ENCODE measurements at places on chromosomes 2 and 18.

GRCh38 chr2:179744401-179744800, 117.0 kb downstream of the ZNF385B start:
- DNase-seq = no peak

DNA sequence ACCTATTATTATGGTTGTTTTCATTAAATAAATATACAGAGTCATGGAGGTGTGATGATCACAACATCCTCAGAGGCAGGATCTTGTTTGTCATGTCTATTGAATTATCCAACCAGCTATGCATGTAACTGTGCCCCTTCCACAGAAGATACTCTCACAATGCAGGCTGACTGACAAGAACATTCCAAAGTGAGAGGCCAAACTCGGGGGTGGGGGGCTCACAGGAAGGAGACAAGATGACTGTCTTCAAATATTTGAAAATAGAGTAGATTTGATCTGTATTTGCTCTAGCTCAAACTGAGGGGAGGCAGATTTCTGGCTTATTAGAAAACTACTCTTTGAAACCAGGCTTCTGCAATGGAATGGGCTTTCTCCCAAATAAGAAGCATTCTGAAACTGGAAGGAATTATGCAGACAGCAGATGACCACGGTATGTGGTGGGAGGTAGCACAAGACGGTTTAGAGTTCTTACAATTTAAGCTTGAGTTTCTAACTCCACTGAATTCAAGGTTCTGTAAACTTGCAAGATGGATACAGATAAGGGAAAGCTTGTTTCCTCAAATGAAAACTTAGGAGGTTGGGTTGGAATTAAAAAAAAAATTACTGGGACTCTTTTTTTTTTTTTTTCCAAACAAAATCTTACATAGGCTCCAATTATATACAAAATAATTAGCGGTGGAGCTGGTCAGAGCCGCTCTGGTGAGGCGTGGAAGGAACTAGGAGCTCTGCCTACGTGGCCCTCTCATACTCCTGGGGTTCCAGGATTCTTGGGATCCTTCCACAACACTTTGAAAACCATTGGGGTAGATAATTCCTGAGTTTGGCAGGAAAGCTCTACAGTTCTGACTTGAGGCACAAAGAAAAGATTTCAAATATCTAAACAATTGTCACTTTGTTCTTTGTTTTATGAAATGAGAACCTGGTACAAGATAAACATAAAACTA, 79.3 kb downstream of the PLA2R1 start:
- peak; percentile 58 for DNase-seq

DNA sequence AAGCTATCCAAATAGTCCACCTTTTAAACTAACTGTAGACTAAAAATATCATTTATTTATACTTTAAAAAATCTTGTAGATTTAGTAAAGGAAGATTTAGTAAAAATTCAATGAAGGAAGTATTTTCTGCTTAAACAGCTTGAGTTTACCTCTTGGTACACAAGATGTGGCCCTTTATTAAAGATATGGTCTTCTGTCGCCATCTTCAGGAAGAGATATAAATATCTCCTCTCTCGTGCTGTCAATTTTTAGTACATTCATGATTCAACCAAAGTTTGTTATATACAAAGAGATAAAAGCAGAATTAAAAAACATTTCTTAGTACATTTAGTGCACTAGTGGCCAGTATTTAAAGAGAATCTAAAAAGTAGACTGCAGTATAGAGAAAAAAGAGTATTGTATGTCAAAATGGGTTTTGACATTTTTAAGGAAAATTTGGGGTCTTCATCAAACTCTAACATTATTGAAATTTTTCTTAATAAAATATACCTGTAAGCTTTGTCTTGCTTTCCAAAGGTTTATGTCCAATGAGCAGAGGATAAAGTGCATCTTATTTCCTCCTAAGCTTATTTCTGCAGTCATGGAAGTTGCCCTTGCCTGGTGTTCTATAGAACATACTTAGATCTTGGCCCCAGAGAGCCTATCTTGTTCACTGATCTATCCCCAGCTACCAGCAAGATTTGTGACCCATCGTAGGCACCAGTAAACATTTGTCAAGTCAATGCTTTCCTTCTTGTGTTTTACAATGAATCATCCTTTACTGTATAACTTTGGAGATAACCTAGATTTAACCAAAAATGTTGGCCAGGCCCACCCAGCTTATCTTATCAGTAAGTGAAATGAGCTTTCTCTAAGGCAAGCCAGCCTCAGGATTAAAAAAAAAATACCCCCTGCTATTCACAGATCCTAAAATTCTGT, 18.5 kb upstream of the EML6 start:
- peak; percentile 71 for DNase-seq

DNA sequence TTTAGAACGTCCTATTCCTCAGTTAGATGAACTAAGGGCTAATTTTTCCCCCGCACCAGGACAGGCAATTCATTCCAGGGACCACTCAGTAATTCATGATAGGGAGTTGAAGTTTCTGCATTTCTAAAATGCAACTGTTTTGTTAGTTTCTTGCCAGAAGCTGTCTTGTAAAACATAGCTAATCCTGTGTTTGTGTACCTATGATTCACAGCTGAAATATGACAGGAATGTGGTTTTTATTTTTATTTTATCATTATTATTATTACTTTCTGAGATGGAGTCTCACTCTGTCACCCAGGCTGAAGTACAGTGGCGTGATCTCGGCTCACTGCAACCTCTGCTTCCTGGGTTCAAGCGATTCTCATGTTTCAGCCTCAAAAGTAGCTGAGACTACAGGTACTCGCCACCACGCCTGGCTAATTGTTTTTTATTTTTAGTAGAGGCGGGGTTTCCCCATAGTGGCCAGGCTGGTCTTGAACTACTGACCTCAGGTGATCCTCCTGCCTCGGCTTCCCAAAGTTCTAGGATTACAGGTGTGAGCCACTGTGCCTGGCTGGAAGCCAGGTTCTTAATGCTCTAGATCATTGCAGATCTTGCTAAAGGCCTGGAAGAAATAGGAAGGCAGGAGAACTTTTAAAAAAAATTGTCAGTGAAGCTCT, 154.8 kb upstream of the FHL2 start:
- peak; percentile 11 for DNase-seq

DNA sequence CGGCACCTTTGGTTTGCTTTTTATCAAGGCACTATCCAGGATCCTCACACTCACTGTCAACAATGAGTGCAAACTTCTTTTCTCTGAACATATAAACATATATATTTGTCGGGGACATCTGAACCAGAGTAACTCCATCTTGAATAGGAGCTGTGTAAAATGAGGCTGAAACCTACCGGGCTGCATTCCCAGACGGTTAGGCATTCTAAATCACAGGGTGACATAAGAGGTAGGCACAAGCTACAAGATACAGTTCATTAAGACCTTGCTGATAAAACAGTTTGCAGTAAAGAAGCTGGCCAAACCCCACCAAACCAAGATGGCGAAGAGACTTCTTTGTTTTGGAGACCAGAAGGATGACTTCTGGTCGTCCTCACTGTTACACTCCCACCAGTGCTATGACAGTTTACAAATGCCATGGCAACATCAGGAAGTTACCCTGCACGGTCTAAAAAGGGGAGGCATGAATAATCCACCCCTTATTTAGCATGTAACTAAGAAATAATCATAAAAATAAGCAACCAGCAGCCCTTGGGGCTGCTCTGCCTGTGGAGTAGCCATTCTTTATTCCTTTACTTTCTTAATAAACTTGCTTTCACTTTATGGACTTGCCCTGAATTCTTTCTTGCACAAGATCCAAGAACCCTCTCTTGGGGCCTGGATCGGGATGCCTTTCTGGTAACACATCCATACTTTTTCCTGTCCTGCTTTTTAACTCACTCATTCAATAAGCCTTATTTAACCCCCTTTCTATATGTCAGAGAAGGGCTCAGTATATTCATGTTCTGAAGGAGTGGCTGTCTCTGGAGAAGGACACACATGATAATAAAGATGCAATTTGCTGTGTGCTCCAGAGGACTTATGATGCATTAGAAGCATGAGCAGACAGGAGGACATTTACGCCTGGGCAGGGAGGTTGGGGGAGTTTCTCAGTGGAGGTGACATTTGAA, 65.4 kb downstream of the TACR1 start:
- DNase-seq = peak; percentile 48

DNA sequence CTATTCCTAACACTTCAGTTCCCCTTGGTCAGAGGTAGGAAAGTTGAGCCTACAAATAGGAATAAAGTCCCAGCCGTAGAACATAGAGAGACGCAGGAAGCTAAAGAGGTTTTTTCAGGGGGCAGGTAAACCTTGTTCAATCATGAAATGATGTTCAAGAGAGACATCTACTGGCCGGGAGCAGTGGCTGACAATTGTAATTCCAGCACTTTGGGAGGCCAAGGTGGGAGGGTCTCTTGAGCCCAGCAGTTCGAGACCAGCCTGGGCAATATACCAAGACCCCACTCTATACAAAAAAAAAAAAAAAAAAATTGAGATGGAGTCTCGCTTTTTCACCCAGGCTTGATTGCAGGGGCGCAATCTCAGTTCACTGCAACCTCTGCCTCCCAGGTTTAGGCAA, 66.7 kb upstream of the DNAJC10 start:
- DNase-seq = peak; percentile 36

DNA sequence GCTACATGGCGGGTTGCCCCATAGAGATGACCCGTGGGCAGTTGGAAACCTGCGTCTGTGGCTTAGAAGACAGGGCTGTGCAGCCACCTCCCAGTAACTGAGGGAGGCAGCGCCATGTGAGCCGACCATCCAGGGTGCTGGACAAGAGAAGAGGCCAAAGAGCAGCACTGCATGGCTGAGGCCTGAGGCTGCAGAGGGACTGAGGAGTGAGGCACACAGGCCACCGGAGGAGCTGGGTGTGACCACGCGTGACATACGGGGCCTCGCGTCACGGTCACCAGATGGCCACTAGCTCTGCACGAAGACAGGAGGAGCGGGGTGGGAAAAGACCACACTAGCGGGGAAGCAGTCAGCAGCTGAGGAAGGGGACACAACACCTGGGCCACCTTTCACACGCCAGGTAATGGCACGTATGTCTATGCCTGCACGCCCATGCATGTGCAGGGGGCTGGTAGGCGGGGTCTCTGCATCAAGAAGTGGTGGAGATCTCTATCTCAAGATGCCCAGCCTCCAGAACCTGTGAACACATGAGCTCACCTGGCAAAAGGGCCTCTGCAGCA, 61.4 kb downstream of the NDUFA10 start:
- no peak for DNase-seq
